LHCN-M2 (cell line): ENCODE measurements at places on chromosomes 5 and 9. TPM values are rescaled to one million over a fixed set of nuclear protein-coding genes. Genes with fewer than 3 reads are reported as not detected.

The IRF1 gene
- total RNA-seq = 17.8 and 20.3 TPM in 2 replicates

The VAV2 gene
- total RNA-seq = 9.9 and 13.0 TPM in 2 replicates

The SLC6A19 gene
- total RNA-seq = not detected in 2 replicates

The SLC36A2 gene
- total RNA-seq = not detected in 2 replicates

The MCTP1 gene
- total RNA-seq = 16.4 and 16.6 TPM in 2 replicates

The C9orf40 gene
- total RNA-seq = 17.3 and 18.1 TPM in 2 replicates

The C5orf52 gene
- total RNA-seq = not detected in 2 replicates

The HSD17B3 gene
- total RNA-seq = not detected in 2 replicates

The COL15A1 gene
- total RNA-seq = 3.4 and 5.3 TPM in 2 replicates

The F12 gene
- total RNA-seq = 3.1 and 3.6 TPM in 2 replicates

The GABRG2 gene
- total RNA-seq = not detected in 2 replicates

The GFI1B gene
- 0.06 TPM in 1 of 2 replicates, not detected in the other for total RNA-seq

The CTXN3 gene
- total RNA-seq = not detected in 2 replicates

The LCN12 gene
- not detected in 2 replicates for total RNA-seq

The SLC46A2 gene
- total RNA-seq = not detected in 2 replicates

The NUTM2G gene
- total RNA-seq = not detected in 2 replicates

The NRG2 gene
- total RNA-seq = not detected in 2 replicates

The TOPORS gene
- total RNA-seq = 30.3 and 30.7 TPM in 2 replicates

The LHX3 gene
- total RNA-seq = not detected in 2 replicates

The MYOZ3 gene
- under 0.01 and 0.06 TPM in 2 replicates for total RNA-seq

The FAXDC2 gene
- total RNA-seq = 22.0 and 25.4 TPM in 2 replicates

The RASEF gene
- not detected in 2 replicates for total RNA-seq

The FOXD4L6 gene
- total RNA-seq = 0.38 TPM in 1 of 2 replicates, not detected in the other

The PAEP gene
- not detected in 2 replicates for total RNA-seq

The CNTNAP3 gene
- 0.69 and 0.71 TPM in 2 replicates for total RNA-seq

The TAS2R1 gene
- total RNA-seq = not detected in 2 replicates

The TRPM3 gene
- 3.4 and 7.8 TPM in 2 replicates for total RNA-seq

The DNAI1 gene
- not detected in 2 replicates for total RNA-seq

The LHX6 gene
- total RNA-seq = 0.06 TPM in 1 of 2 replicates, not detected in the other

The LTC4S gene
- not detected in 2 replicates for total RNA-seq

The ACTL7A gene
- total RNA-seq = not detected in 2 replicates

The PCAT7 gene
- not detected in 2 replicates for total RNA-seq

The CMBL gene
- 2.9 and 4.0 TPM in 2 replicates for total RNA-seq

The SVEP1 gene
- 1.0 and 1.3 TPM in 2 replicates for total RNA-seq

The SLC6A18 gene
- not detected in 2 replicates for total RNA-seq

The SERF1B gene
- 10.8 and 26.3 TPM in 2 replicates for total RNA-seq

The PCDHGC5 gene
- 1.7 and 2.0 TPM in 2 replicates for total RNA-seq

The ATP10B gene
- total RNA-seq = not detected in 2 replicates

The TLX3 gene
- not detected in 2 replicates for total RNA-seq

The FOXD1 gene
- total RNA-seq = 23.5 and 24.8 TPM in 2 replicates

The MCIDAS gene
- 0.29 and 0.38 TPM in 2 replicates for total RNA-seq

The MARCOL gene
- total RNA-seq = not detected in 2 replicates

The SMIM33 gene
- not detected in 2 replicates for total RNA-seq

The LCN15 gene
- not detected in 2 replicates for total RNA-seq

The AP3B1 gene
- total RNA-seq = 51.9 and 64.6 TPM in 2 replicates

The HACD4 gene
- total RNA-seq = 0.34 and 0.38 TPM in 2 replicates

The COMMD10 gene
- 33.3 and 37.7 TPM in 2 replicates for total RNA-seq

The PCDHGA4 gene
- 3.9 and 4.4 TPM in 2 replicates for total RNA-seq

The ZNF483 gene
- total RNA-seq = 0.75 and 1.0 TPM in 2 replicates

The VCAN gene
- total RNA-seq = 154 and 160 TPM in 2 replicates

The DPYSL3 gene
- 55.9 and 66.9 TPM in 2 replicates for total RNA-seq

The CCL27 gene
- total RNA-seq = not detected in 2 replicates

The ENC1 gene
- 56.6 and 60.3 TPM in 2 replicates for total RNA-seq
